H1 (cell line): ENCODE measurements at places on chromosomes 7 and 10. TPM values are rescaled to one million over a fixed set of nuclear protein-coding genes. Genes with fewer than 3 reads are reported as not detected.
A peak's percentile ranks its signal among the peaks of the same experiment; 100 is the strongest.

Gene PSD
- total RNA-seq, result 5.6 and 6.0 TPM in 2 replicates

Gene PRTFDC1
- 6.6 and 8.0 TPM in 2 replicates for total RNA-seq

Gene ATP6V0E2
- 26.1 and 30.7 TPM in 2 replicates for total RNA-seq

Gene HPSE2
- total RNA-seq, result 0.38 and 0.58 TPM in 2 replicates

Gene STK32C
- total RNA-seq, result 15.6 and 17.3 TPM in 2 replicates

Gene IKZF1
- 0.71 and 0.74 TPM in 2 replicates for total RNA-seq

DNA sequence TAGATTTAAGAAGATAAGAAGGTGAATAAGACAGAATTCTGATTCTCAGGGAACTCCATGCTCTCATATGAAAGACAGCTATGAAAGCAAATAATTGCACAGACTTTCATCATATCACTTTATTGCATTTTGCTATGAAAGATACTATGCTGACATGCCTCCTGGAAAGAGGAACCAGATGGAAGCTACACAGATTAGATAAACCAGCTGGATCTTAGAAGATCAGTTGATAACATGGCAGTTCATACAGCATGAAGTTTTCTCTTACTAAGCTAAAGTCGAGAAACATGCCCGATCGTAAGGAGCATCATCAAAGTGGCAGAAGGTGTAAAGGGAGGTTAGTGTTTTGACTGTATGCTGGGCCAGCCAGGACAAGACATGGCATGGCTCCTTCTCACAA is 112.5 kb upstream of the DPP6 start:
- no peak for DNase-seq

DNA sequence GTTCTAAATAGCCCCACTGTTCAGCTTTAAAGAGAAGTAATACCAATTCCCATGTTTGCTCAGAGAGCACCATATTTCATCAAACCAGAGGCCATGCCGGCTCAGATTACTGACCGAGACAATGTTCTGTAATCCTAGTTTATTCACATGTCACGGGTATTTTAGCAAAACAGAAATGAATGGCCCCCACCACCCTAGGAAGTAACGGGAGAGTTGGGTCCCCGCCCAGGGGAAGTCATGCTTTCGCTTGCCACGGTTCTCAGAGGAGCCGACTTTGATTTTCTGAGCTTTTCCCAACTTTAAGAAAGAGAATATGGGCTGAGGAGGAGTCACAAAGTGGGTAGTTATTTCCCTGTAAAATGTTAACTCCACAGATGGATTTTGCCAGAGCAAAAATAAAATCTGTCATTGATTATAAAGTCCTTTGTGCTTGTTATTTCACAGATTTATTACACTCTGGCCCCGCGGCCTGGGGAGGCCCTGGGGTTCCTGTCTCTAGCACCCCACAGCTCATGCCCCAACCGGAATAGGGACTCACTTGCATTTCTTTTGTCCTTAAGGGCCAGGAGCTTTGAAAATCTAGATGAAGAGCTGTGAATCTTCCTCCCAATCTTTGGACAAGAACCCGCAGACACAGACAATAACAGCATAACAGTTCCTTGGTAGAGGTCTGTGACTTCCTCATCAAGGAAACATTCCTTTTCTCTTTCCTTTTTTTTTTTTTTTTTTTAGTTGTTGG is 3.7 kb upstream of the GDF10 start:
- no peak for DNase-seq

- no peak for DNase-seq
Measured at GRCh38 chr7:92421676-92422435, 25.4 kb upstream of the GATAD1 start.

DNA sequence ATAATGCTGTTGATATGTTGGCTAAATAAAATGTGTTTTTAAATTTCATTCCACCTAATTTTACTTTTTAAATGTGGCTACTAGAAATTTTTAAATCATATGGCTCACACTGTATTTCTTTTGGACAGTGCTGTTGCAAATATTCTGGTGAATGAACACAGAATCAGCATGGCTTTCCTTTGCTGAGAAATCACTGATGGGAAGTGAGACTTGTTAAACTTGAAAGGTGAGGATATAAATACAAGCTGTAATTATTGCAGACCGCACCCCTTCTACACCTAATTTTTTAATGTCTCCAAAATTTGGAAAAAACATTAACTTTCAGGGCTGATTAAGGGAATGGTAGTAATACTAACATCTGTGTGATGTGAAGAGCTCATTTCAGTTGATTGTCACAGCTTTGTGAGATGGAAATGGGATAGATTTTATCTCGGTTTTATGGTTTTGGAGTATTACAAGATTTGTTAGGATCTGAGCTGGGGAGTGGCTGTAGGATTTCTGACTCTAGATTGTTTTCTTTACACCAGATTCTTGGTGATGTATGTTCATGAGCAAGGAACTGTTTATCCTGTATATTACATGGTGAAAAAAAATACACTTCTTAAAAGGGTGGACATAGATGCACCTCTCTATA is 1.3 kb downstream of the MIOS start:
- no peak for DNase-seq

- no peak for DNase-seq
Measured at GRCh38 chr10:1206101-1206500, 149.9 kb downstream of the WDR37 start.

DNA sequence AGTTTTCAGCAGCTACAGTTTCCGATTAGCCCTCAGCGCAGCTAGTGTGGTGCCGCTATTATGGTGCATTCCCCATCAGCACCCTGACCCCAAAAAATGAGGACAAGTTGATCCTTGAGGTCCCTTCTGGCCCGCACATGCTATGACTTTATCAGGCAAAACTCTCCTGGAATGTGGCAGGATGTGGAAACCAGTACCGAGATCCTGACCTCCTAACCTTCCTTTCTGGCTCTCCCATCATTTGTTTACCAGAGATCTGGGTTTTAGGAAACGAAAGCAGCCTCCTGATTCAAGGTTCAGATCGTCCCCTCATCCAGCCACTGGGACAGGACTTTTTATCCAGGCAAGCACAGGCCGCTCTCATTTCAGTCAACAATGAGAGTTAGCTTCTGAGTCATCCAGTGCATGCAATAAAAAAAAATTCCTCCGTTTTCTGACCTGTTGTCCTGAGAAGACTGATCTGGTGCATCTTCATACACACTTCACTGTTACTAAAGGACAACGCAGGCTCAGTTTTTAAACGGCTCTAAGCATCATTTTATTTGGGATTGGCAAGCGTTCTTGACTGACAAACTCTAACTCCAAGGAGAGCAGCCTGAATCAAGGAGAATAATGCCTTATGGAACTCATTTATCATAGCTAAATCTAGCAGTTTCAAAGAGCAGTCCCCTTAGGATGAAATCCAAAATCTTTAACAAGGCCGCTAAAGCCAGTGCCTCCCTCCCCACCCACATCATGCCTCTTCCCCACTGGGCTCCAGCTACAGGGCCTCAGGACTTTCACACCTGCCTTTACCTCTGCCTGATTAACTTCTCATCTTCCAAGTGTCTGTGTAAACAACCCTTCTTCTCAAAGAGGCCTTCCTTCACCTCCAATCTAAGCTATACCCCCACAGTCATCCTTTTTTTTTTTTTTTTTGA is 17.1 kb downstream of the PDLIM1 start:
- DNase-seq, result peak; percentile 33

GRCh38 chr10:112307358-112308124 is 24.3 kb downstream of the TECTB start:
- DNase-seq, result peak; percentile 79

GRCh38 chr7:73730485-73730884 is 8.1 kb downstream of the ABHD11 start:
- DNase-seq, result no peak

DNA sequence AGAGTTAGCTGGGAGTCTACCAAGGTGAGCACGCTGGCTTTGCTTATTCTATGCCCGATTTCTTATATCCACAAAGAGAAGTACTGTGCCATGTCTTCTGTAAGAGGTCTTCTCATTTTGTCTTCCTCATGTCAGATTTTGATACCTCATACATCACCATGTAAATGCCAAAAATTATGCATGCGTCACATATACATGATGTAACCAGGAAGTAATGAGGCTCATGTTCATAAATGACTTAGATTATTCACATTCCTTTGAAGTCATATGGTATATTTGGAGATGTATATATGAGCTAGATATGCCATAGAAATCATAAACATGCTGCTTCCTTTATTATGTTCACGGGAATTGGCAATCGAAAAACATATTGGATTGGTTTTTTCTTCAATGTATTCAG is 97.7 kb upstream of the CELF2 start:
- DNase-seq, result no peak

- peak; percentile 57 for DNase-seq
Measured at GRCh38 chr10:132571650-132572544, 34.3 kb downstream of the INPP5A start.

DNA sequence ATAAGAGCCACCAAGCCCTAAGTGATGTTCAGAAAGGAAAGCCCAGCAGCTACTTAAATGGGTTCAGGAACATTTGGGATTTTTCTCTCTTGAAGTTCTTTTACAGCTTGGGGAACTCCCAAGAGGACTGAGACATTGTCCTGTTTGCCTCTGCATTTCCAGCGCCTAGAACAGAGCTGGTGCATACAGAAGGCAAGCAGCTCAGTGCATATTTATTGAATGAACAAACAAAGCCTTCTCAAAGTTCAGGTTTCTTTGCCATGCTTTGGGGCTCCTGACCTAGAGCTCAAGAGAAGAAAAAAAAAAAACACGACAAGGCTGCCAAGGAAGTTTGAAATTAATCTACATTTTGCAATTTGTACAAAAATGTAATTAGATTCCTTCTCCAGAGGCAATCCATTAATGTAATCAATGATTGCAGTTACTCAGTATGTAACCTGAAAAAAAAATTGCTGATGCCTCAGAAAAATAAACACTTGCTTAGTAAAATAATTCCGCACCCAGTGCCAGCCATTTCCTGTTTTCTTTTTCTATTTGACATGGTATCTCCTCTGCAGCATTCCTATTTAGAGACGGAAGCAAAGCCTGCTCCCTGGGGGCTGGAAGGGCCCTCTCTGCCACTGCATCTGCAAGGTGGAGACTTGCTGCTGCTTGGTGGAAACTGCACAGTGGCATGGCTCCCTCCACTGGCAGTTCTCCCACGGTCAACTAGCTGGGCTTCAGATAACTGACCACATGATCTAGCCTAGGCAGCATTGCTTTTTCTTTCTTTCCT is 157.3 kb downstream of the TMEM178B start:
- DNase-seq, result no peak

DNA sequence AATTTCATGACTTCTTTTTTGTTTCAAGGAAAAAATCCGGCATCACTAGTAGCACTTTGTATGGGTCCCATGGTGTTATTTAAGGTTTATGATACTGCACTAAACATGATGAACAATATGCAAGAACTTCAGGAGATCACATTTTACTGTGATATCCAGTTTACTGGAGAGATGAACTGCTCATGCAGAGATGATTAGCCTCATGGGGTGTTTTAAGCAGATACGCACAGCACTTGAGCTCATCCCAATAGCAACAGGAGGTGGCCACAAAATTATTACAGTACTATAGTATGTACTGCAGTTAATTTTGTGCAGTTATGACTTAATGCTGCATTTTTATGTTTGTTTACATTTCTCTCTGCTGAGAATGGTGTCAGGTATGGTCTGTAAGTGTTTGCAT is 303.7 kb upstream of the PCDH15 start:
- DNase-seq, result no peak

GRCh38 chr7:149166142-149166541 is 18.9 kb downstream of the ZNF398 start:
- DNase-seq, result no peak

- DNase-seq, result no peak
Measured at GRCh38 chr7:38806912-38807311, 102.1 kb downstream of the VPS41 start.

DNA sequence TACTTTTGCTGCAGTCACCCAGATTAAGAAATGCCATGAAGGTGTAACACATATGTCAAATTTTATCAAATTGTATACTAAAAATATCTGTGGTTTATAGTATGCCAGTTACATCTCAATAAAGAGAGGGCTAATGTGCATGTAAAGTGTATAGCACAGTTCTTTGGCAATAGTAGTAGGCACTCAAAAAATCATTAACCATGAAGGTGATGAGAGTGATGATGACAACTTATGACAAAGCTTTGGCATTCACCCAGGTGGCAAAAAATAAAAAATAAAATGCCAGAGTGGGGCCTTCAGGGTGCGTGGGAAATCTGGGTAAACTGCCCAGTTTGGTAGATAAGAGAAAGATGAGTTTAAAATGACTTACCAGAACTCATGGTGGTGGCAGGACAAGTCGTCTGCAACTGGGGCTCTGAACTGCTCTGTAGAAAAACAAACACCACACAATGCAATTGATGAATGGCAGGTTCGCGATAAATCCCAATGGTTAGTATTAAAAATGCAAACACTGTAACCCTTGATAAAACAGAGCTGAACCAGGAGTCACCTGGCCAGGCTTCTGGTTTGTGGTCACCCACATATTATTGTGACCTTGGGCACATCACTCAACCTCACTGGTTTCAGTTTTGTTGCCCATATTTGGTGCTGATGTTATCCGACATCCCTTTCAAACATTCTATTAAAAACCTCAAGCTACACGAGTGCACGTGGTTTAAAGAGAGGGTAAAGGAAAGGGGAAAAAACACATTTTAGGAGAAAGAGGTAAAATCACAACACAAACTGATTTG is 120.2 kb downstream of the SORBS1 start:
- no peak for DNase-seq

DNA sequence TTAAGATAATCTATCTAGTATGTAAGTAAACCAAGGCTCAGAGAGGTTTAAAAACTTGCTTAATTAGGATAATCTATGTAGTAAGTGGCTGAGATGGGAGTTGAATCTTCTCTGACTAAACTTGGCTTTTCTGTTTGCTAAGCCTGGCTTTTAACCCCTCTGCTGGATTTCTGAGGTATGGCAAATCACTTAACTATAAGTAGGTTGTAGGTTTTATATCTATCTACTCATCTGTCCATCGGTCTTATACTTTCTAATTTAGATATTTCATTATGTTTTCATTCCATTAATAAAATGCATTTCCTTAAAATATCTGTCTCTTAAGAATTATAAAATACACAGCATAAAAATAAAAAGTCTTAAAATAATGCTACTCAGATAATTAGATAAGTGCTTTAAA is 59.4 kb downstream of the ST7 start:
- DNase-seq, result no peak

DNA sequence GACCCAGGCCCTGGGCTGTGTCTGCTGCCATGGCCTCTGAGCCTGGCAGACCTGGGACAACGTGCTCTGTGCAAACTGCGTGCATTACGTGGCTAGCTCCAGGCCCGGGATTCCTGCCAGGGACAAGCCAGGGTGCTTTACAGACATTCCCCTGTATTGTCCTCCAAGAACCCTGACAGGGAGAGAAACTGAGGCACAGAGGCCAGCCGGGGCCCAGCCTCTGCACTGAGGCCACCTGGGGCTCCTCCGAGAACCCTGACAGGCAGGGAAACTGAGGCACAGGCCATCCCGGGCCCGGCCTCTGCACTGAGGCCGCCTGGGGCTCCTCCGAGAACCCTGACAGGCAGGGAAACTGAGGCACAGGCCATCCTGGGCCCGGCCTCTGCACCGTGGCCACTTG is 64.9 kb downstream of the CFAP46 start:
- no peak for DNase-seq

- DNase-seq, result no peak
Measured at GRCh38 chr10:99346247-99346646, 17.1 kb downstream of the CNNM1 start.

GRCh38 chr10:34538281-34538829 is 276.7 kb downstream of the PARD3 start:
- DNase-seq, result no peak

- DNase-seq, result no peak
Measured at GRCh38 chr10:132728741-132729140, 57.2 kb downstream of the NKX6-2 start.

- DNase-seq, result no peak
Measured at GRCh38 chr10:97498841-97499560, at the start of gene UBTD1. TSS of gene UBTD1 (plus strand) at chr10:97498924. CDS start at chr10:97499204, 280 bp downstream.
